Stimulated activated CD8-positive, alpha-beta memory T cell treated with anti-CD3 and anti-CD28 coated beads, Interleukin-15, amount 100 ng/mL, for 24 hours (primary cell): ENCODE measurements at places on chromosomes 12 and 14.

- DNase-seq = no peak
Measured at GRCh38 chr12:26374934-26375680, 179.7 kb downstream of the SSPN start.

DNA sequence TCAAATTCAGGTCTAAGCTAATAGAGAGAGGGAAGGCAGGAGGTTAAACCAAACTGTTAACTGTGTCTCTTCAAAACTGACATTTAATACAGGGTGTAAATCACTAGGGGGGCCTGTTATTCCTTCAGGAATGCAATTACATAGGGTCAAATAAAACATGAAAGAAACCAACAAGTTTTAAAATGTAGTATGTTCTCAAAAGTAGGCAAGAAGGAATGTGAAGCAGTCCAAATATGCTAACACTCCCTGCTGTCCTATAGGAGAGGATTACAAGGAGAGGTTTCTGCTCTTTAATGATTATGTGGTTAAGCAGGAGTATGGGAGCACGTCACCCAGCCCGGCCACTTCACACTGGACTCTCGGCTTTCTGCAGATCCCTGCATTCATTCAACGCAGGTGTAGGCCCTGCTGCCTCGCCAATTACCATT, 42.5 kb upstream of the BMP4 start:
- no peak for DNase-seq

DNA sequence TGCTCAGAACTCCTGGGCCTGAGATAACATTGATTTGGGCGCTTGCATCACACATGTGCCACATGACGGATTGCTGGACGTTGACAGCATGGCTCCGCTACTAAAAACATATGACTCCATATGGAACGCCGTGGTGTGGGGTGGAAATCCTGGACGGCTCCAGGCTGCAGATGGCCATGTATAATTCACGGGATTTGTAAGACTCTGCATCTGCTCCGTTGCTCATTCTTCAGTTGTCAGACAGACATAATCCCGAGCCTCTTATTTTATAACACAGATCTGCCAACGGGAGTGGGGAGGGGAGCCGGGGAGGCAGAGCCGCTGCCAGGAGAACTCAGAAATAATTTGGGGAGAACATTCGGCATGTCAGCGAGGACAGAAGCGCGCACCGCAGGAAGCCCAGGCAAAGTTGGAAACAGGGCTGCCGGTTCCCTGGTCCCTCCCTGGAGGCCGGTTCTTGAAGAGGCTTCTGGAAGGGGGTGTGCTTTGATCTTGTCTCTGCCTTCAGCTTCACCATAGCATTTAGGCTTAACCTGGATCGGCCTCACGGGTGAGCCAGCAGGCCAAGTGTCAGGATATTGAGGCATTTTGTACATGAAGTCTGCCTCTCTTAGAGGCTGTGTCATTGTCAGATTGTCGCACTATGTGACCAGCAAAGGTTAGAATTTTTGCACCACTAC, 45.8 kb upstream of the MYL2 start:
- DNase-seq = no peak

DNA sequence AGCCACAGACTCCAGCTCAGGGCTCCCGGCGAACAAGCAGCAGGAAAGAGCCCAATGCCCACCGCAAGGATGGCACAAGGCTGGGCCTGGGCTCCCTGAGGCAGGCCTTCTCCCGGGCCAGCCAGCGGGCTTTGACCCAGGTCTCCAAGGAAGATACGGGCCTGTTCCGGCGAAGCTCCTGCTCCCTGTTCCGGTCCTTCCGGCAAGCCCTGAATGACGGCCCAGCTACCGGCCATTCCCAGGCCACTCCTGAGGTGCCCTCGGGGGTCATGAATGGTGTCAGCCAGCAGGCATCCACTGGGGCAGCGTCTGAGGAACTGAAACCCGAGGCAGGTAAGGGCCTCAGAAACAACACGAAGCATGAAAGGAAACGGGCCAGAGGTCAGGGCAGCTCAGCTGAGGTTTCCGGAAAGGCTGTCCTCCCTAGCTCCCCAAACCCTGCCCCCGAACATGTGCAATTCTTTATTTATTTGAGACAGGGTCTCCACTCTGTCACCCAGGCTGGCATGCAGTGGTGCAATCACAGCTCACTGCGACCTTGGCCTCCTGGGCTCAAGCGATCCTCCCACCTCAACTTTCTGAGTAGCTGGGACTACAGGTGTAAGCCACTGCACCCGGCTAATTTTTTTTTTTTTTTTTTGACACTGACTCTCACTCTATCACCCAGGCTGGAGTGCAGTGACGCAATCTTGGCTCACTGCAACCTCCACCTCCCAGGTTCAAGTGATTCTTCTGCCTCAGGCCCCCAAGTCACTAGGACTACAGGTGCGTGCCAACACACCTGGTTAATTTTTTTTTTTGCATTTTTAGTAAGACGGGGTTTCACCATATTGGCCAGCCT, 6.0 kb downstream of the EXOC3L4 start:
- no peak for DNase-seq

DNA sequence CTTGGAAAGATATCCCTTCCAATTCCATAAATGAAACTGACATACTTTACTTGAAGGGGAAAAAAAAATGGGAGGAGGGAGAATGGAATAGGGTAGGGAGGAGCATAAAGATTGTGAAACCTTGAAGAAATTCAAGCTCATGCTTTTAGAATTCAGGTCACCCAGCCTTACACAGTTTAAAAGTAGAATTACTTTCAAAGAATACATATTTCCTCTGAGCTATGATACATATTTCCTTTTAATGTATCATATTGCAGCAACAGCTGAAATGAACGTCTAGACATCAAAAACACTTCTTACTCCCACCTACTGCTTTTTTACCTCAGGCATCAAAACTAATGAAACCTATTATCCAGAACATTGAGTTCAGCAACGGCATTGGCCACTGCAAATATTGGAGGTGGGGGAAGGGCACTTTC, 156.0 kb downstream of the MED13L start:
- DNase-seq = no peak

GRCh38 chr12:49825971-49826421, 2.2 kb downstream of the NCKAP5L start:
- DNase-seq = no peak

DNA sequence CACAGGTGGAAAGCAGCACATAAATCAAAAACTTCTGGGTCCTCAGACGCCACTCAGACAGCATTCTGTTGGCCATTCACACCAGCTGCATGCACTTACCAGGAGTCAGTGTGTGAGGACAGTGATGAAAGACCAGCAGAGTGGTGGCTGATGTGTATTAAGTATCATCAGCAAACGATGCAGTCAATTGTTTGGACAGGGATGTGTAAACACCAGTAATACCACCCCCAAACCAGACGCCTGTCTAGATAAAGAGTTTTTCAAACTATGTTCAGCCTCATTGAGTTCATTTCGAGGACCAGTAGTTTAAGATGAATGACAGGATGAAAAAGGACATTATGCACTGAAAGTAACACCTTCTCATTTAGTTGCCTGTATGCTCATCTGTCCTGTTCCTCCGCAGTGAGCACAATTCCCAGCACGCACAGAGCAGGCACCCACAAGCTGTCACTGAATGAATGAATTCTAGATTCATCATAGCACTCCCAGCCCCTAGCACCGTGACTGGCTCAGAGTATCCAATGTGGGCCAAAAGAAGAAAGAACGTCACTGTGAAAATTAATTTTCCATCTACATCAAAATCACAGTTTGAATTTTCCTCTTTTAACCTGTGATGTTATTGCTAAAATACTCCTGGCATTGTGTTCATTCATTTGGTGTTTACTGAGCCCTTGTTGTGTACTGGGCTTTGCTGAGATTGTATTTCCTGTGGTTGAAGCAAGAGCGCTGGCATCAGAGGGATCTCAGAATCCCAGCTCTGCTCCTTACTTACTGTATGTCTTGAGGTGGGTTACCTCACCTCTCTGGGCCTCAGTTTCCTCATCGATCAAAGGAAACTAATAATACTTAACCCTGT, 124.8 kb upstream of the NOS1 start:
- no peak for DNase-seq

- no peak for DNase-seq
Measured at GRCh38 chr12:117058442-117059072, 40.7 kb downstream of the TESC start.

- DNase-seq = no peak
Measured at GRCh38 chr12:130658145-130658911, 57.8 kb downstream of the RIMBP2 start.

- DNase-seq = no peak
Measured at GRCh38 chr14:75188520-75189268, 12.3 kb upstream of the TMED10 start.

- no peak for DNase-seq
Measured at GRCh38 chr12:71584356-71584755, 79.3 kb downstream of the ZFC3H1 start.

GRCh38 chr12:56337753-56338251, 882 bp upstream of the IL23A start:
- DNase-seq = no peak

GRCh38 chr14:55142466-55142865, 13.4 kb downstream of the LGALS3 start:
- DNase-seq = no peak

GRCh38 chr12:94148739-94149118, 352 bp downstream of the PLXNC1 start:
- DNase-seq = no peak

DNA sequence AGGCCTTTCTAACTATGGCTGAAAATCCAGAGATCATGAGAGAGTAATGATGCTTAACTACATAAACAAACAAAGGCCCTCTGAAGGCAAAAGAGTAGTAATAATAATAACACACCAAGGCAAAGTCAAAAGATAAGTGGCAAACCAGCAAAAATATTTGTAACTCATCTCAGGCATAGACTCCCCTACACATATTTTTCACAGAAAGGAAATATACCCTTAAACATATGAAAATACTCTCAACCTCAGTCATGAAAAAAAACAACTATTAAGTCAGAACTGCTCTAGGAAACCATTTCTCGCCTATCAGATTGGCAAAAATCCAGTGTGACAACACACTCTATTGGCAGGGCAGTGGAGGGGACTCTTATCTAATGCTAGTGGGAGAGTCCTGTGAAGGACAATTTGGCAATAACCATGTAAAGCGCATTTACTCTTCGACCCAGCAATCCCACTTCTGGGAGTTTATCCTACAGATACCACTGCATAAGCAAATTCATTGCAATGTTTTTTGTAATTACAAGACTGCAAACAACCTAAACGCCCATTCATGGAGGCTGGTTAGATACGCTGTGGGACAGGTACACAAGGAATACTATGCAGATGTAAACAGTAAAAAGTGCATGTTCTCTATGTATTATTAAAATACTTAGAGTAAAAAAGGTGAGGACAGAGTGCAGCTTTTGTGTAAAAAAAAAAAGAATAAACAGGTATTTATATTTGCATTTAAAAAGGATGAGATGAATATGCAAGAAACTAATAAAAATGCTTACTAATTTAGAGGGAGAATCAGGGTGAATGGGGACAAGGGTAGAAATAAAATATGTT, 26.0 kb upstream of the IL22 start:
- no peak for DNase-seq

- no peak for DNase-seq
Measured at GRCh38 chr12:73221836-73222235, 949.7 kb downstream of the TRHDE start.
